MCF 10A (cell line): ENCODE measurements at places on chromosomes 1 and 21. TPM values are rescaled to one million over a fixed set of nuclear protein-coding genes. Genes with fewer than 3 reads are reported as not detected.

GBP3 gene
- 19.4 and 20.1 TPM in 2 replicates for total RNA-seq

SPATA45 gene
- not detected in 2 replicates for total RNA-seq

PPFIA4 gene
- total RNA-seq: 0.16 and 0.49 TPM in 2 replicates

SPRR1A gene
- total RNA-seq: not detected in 2 replicates

LBR gene
- total RNA-seq: 98.5 and 106 TPM in 2 replicates

OR2L3 gene
- total RNA-seq: not detected in 2 replicates

CBS gene
- total RNA-seq: 71.2 and 89.4 TPM in 2 replicates

KAZN gene
- 3.3 and 4.2 TPM in 2 replicates for total RNA-seq

C1orf167 gene
- total RNA-seq: not detected in 2 replicates

CYB561D1 gene
- 6.9 and 7.8 TPM in 2 replicates for total RNA-seq

RAB3B gene
- 0.02 and 0.05 TPM in 2 replicates for total RNA-seq
